ENCODE measurements at places on chromosomes 7 and 10.

- no peak for DNase-seq
Observed at GRCh38 chr7:114670676-114671075, 251.2 kb upstream of the MDFIC start.

DNA sequence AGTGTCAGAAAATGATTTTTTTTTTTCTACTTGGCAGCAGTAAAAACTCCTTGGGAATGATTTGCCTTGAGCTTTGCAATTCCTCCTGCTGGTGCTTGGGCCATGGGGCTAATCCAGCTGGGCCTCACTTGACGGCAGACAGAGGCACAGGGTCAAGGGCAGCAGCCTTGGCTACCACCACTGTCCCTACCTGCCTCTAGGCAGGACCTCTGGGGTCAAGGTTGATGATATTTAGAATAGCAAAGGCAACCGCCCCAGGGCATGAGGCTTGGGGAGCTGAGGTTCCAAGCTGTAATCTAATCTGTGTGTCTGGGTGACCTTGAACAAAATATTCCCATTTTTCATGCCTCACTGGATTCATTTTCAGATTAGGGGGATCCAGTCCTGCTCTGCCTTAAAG lies 327.4 kb downstream of the PLXNA4 start:
- DNase-seq, result no peak

DNA sequence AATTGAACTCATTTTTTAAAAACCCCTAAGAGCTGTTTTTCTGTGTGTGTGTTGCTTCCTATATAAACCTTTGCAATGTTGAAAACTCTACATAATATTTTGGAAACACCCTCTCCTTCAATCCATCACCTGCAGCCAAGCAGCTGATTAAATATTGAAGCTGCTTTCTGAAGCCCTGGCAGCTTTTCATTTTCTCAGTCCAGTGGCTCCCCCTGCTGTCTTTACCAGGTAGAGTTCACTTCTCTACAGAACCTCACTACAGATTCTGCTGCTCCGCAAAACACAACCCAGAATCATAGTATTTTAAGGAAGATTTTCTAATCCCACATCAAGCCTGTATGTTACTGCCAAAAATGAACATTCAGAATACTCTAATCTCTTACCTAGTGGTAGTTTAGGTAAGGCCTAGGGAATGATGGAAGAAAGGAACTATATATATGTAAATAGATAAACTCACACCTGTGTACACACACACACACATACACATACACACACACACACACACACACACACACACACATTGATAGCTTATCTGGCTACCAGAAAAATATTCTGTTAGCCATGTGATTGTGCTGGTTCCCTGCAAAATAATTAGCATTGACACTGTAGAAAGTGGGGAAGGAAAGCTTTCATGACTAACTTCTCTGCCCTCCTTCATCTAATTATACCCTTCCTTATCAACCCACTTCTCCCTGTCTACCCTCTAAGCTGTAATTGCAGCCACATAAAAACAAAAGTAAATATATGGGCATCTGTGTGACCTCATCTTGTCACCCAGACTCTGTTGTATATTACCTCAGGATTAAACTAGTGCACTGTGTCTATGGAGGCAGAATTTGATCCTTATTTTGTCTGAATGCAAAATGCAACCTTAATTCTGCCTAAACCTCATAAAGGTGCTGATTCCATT lies 229.5 kb upstream of the FZD1 start:
- no peak for DNase-seq

DNA sequence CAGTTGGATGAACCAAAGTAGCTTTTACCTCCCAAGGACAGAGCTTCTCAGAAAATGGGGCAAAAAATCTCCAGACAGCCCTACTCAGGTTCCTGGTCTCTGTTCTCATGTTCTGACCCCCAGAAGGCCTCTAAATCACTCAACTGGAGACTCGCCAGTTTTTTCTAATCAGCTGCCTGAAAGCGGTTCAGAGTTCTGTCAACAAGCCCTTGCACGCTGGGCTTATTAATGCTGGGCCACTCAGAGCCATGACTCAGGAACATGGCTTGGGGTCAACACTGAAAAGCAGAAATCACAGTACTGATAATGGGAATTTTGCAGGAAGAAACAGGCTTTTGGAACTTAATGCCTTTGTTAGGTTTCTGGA lies 15.3 kb downstream of the ECHDC3 start:
- DNase-seq, result peak; percentile 69

- DNase-seq, result peak; percentile 86
Observed at GRCh38 chr7:322111-322671, 32.2 kb downstream of the FOXL3 start.

- DNase-seq, result no peak
Observed at GRCh38 chr10:22534849-22535604, 179.4 kb downstream of the PIP4K2A start.

- DNase-seq, result no peak
Observed at GRCh38 chr7:128854396-128854795, 8.3 kb upstream of the ATP6V1F start.

GRCh38 chr10:20743942-20744341 lies 153.2 kb downstream of the NEBL start:
- no peak for DNase-seq

- DNase-seq, result no peak
Observed at GRCh38 chr7:100200693-100201092, 19.1 kb upstream of the PVRIG start.

- no peak for DNase-seq
Observed at GRCh38 chr10:102234888-102235597, 6.3 kb downstream of the PITX3 start.

DNA sequence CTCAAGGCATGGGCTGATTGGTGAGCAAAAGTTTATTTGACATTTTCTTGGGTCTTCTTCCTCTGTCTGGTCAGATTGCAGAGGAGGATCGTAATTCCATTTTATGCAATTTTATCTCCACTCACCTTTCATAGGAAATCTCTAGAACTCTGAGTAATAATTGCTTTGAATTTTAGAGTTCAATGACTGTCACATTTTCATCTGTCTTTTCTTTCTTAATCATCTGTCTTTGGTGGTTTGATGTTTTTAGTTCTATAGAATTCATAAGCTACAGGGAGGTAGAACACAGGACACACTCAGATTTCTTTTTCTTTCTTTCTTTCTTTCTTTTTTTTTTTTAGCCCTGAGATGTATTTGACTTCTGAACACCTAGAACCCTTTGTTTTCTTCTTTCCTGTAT lies 11.6 kb downstream of the GATA3 start:
- DNase-seq, result no peak

GRCh38 chr10:93378997-93379730 lies 103.0 kb downstream of the MYOF start:
- DNase-seq, result no peak

- no peak for DNase-seq
Observed at GRCh38 chr7:137476937-137477336, 133.4 kb upstream of the PTN start.

GRCh38 chr10:45657033-45657926 lies 15.3 kb downstream of the ZFAND4 start:
- no peak for DNase-seq

DNA sequence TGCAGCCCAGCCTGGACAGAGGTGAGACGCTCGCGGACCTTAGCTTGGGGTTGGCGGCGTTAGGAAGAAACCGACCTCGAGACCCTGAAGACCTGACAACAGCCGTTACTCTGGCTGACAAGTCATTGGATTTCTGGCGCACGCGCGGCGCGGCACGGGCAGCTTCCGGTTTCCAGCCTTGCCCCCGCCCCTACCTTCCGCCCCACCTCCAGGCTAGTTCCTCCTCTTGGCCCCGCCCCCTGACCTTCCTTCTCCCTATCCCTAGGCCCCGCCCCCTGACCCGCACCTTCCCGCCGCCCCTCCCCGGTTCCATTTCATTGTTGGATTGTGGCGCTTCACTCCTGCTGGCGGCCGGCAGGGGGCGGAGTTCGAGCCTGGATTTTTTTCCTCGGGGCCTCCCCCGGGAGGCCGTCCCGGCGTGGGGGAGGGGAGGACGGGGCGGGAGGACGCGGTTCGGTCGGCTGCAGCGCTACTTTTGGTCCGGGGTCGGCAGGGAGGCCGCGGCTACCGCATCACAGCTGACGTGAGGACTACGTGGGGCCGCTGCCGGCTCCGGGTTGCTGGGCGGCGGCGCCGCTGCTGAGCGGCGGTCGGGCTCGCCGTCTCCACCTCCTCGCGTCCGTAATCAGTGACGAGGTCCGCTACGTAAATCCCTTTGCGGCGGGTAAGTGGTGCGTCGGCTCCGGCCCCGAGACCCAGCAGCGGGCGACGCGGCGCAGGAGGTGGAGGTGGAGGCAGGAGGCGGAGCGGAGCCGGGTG lies at the start of gene CREM:
Gene CREM (plus strand): TSS at position 317 of the 759 bp plus-strand sequence. CDS start 10,990 bp downstream, outside the sequence.
- peak; percentile 100 for DNase-seq

GRCh38 chr10:12198156-12198555 lies 2.2 kb downstream of the CDC123 start:
- DNase-seq, result no peak

- no peak for DNase-seq
Observed at GRCh38 chr7:87330942-87331341, 14.5 kb upstream of the CROT start.

DNA sequence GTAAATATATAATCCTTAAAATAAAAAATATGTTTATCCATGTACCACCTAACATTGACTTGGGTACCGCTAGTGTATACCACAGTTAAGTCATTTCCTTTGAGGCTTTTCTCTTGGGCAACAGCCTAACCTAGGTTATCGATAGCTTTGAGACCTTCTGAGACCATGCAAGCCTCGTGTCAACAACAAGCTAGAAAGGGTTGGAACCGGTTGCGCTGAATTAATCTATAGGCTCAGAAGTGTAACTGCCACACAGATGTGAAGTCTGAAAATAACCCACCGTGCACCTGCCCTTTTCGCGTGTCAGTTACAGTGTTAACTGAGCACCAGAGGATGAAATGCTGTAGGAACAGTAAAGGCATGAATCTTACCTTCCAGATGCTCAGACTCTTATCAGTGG lies 59.8 kb downstream of the ARID5B start:
- no peak for DNase-seq

GRCh38 chr7:77903597-77903996 lies 105.0 kb downstream of the PHTF2 start:
- no peak for DNase-seq

DNA sequence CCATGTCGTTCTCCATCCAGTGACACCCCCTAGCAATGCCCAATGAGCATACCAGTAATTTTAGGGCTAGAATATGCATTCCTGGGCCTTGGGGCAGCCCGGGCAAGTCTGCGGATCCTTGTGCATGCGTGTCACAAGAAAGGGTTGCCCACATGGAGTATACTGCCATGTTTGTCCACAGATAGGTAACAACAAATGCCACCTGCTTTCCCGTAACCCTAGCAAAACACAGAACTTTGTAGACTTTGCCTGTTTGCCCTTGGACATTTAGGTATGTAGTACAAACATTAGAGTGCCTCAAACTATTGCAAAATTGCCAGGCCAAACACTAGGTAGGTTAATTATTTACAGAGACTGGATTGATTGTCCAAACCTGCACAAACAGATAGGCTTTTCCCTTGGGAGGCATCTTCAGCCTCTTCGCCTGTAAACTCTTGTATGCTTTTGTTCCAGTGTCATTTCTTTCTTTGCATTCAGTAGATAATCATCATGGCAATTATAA lies 117.0 kb downstream of the ADCY1 start:
- DNase-seq, result no peak
